ENCODE measurements at places on chromosomes 6 and 20.

GRCh38 chr6:107833136-107833535 is 9.0 kb upstream of the SCML4 start:
- DNase-seq: no peak

GRCh38 chr20:63313349-63314014 is 20.5 kb downstream of the COL20A1 start:
- no peak for DNase-seq

DNA sequence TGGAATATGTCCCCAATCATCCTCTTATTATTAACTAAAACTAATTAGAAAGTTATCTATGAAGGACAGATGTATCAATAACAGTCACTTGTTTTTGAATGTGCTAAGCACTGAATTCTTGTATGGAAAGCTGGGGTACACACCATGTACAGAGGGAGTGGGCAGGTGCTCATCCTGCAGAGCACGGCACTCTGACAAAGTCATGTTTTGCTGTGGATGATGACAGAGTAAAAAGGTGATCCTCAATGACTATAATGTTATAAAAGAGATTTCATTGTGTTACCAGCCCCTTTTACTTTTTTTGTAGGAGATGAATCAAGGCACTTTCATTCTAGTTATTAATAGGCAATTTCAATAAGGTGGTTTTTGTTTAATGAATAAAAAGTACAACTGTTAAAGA is 51.4 kb upstream of the MCM9 start:
- DNase-seq: no peak

GRCh38 chr6:134634966-134635365 is 314.9 kb downstream of the ALDH8A1 start:
- DNase-seq: no peak

- no peak for DNase-seq
Measured at GRCh38 chr6:119350952-119351372, 1.4 kb upstream of the MAN1A1 start.

DNA sequence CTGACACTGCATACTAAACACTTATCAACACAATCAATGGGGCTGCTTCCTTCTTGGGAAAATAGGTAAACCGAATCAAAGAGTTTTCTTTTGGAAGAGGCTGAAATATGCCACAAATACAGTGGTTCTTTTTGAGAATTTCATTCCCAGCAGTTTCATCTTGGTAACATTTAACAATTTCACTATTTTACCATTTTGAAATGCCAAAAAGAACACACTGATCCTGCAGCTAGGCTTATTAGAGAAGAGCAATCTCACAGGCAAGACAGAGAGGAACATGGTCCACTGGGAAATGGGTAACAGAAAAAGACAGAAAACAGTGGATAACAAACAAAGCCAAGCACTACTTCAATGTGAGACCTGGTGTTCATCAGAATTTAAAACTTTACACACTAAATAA is 2.5 kb downstream of the CNR1 start:
- DNase-seq: no peak

DNA sequence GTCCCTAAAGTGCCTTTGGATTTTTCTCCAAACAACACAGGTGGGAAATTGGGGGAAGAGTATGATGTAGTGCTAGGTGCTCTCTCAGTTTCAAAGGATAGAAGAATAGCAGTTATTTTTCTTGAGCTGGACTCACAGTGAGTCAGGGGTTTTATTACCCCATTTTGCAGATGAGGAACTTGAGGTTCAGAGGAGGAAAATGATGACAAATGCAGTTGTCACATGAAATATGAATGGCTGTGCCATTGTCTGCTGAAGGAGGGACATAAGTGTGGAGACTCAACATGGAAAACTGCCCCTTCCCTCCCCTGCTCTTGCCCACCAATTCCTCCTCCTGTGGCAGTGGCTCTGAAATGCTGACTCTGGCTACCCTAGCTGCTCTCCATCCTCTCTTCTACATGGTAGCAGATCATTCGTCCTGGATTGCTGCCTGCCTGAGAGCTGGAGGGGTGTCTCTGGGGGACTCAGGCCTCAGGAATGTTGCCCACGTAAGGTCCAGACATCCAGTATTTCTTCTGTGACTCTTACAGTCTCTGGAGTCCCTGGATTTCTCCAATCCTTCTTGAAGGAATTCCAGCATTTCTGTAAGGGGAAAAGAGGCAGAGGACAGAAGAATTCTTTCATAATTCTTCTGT is 37.6 kb upstream of the EPB41L1 start:
- DNase-seq: no peak

All from stimulated activated CD4-positive, alpha-beta T cell treated with anti-CD3 and anti-CD28 coated beads, Interleukin-2, amount 100 ng/mL, for 24 hours (primary cell).